ENCODE measurements at places on chromosomes 16 and 17.

- DNase-seq: peak; percentile 74
Observed at GRCh38 chr16:17404941-17405689, 65.6 kb downstream of the XYLT1 start.

GRCh38 chr17:81161972-81162371 lies 3.3 kb upstream of the PVALEF start:
- DNase-seq: no peak

- DNase-seq: no peak
Observed at GRCh38 chr16:17812771-17813170, 342.0 kb upstream of the XYLT1 start.

DNA sequence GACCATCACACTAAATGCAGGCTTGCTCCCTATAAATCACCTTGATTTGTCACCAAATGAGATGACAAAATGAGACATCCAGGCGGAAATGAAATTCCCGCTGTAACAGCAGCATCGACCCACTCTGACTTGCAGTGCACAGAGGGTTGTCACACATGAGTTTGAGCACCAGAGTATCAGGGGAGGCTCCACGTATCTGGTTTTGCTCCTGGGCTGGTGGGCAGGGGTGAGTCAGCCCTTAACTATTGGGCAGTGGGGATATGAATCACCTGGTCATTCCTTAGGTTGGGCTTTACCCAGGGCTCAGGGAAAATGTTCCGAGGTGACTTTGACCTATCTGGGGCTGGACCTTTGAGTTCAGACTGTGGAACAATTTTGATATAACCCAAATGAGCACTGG lies 245.2 kb upstream of the CCL2 start:
- DNase-seq: no peak

- no peak for DNase-seq
Observed at GRCh38 chr16:58339452-58339981, 44.7 kb upstream of the PRSS54 start.

DNA sequence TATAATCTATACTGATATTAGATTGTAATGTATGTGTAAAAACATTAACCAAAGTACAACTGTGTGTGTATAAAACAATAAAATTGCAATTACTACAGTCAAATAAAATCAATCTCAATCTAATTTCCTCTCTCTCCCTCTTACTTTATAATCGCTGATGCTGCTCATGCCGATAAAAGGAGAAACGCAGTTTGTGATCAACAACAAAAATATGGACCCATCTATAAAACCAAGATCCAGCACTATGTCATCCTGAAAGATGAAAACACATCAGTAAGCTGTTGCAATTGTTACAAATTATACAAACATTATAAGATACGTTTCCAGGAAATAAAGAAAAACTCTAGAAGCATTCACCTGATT lies 33.5 kb upstream of the ABCA6 start:
- DNase-seq: no peak

- DNase-seq: no peak
Observed at GRCh38 chr17:27481327-27481726, 25.1 kb downstream of the KSR1 start.

DNA sequence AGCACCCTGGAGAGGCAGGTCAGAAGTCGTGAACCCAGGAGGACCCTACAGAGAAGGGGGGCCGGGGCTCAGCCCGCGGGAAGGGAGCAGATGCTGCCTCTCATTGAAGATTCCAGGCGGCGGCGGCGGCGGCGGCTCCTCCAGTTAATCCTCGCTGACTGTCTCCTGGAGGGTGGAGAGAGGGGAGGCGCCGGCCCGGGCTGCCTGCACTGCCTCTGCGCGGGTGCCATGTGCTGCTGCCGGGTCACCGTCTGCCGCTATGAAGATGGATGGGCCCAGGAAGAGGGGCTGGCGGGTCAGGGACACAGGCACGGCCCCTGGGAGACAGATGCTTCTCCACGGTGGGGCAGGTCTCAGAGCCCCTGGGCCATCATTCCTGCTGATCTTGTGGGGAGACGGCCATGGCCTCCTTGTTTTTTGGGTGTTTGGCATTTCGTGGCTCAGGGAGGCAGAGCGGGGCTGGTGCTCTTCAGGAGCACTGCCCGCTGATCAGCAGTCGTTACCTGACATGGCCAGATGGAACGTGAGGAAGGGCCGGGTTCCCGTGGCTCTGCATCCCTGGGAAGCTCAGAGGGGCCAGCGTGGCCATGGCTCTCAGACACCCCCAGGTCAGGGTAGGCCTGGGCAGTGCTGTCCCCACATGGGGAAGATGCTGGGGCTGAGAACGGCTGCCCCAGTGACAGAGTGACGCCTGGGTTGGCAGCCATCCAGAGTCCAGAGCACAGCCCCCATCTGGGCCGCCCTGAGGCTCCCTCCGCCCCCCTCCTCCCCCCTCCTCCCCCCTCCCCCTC lies 36.1 kb downstream of the GINS2 start:
- peak; percentile 77 for DNase-seq

DNA sequence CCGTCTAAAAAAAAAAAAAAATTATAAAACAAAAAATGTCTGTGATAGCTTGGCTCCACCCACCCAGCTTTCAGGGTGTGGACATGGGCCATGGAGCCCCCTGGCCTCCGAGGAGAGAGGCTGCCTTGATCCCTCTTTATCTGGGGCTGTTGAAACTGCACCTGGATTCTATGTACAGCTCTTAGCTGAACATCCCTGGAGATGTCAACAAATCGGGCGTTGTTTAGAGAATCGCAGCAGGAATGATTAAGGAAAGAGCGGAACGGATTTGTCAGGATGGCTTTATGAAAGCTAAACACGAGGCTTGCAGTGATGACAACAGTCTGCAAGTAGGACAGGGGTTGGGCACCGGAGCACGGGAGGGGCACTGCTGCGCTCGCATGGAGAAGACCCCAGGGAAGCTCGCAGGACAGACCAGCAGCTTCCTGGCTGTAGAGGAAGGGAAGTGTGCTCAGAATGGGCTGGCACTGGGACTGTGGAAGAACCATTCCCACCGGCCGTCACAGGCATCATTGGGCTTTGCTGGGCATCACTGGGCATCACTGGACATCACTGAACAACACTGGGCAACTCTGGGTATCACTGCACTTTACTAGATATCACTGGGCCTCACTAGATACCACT lies 195.8 kb upstream of the FOXF1 start:
- no peak for DNase-seq

- DNase-seq: peak; percentile 39
Observed at GRCh38 chr17:35022536-35023063, 40.9 kb downstream of the RFFL start.

DNA sequence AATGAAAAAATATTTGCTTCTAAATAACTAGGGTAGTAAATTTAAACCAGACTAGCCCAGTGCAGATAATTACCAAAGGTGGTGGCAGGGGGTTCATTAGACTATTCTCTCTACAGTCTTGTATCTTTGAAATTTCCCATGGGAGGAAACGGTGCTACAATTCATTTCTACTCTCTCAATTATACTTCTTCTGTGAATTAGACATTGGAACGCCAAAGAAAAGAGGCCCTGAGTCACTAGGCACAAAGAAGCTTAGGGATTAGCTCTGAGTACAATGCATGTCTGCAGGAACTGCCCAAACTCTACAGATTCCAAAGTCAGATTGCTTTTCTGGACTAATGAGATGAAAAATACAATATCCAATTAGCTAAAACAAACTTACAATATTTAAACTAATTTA lies 30.7 kb upstream of the ARL6IP1 start:
- no peak for DNase-seq

DNA sequence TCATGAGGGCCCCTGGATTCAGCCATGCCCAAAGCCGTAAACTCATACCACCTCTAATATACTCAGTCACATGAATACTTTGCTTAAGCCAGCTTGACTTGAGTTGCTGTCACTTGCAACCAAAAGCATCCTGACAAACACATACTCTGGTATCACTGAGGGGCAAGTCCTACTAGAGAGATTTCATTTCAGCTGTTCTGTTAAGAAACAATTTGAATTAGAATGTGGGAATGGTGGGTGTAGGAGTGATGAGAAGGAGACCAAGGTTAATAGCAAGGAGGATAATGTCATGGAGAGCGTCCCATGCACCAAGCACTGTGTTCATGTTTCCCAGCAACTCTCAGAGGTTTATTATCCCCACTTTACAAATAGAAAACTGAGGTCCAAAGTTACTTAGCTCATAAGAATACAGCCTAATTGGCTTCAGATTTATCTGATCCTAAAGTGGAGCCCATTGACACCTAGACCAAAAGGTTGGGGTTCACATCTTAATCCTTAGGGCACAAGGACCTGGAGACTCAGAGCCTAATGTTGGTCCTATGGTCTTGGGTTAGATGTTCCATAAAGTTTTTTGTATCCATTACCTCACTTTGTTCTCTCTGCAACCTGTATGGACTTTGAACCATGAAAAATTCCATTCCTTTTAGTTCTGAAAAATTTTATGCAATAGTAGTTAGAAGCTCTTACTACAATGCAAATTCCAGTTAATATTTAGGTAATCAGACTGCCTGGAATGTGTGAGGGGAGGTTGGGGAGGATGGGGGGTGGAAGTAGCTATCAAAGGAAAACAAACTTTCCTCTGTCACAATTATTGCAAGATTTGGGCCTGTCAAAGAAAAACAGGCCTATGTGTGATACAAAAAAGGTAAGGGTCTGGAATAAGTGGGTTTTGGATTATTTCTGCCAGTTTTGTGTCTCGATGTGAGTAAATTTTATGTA lies 105.9 kb downstream of the IRX3 start:
- no peak for DNase-seq

- DNase-seq: no peak
Observed at GRCh38 chr16:65875381-65876055, 491.0 kb upstream of the CDH5 start.

- no peak for DNase-seq
Observed at GRCh38 chr17:82323514-82324234, 6.3 kb upstream of the CD7 start.

DNA sequence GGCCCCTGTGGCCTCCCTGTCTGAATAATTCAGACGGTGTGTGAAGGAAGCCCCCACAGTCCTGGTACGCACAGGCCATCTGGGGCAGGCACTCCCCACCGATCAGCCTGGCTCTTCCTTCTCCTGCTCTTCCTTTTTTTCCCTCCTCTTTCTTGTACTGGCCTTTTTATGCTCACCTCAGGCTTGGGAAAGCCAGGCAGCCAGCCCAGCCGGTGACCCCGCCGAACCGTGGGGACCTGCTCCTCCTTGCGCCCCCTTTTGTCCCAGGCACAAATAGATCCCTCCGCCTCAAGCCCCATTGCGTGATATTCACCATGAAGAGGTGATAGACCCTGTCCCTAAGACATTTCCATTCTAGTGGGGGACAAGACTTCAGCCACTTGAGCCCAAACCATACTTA lies 80.2 kb upstream of the BRD7 start:
- no peak for DNase-seq

GRCh38 chr17:1742371-1743087 lies at the start of gene SERPINF2:
Gene SERPINF2 (plus strand): TSS chr17:1742871. CDS start chr17:1744996, 2,125 bp downstream.
- DNase-seq: peak; percentile 39

DNA sequence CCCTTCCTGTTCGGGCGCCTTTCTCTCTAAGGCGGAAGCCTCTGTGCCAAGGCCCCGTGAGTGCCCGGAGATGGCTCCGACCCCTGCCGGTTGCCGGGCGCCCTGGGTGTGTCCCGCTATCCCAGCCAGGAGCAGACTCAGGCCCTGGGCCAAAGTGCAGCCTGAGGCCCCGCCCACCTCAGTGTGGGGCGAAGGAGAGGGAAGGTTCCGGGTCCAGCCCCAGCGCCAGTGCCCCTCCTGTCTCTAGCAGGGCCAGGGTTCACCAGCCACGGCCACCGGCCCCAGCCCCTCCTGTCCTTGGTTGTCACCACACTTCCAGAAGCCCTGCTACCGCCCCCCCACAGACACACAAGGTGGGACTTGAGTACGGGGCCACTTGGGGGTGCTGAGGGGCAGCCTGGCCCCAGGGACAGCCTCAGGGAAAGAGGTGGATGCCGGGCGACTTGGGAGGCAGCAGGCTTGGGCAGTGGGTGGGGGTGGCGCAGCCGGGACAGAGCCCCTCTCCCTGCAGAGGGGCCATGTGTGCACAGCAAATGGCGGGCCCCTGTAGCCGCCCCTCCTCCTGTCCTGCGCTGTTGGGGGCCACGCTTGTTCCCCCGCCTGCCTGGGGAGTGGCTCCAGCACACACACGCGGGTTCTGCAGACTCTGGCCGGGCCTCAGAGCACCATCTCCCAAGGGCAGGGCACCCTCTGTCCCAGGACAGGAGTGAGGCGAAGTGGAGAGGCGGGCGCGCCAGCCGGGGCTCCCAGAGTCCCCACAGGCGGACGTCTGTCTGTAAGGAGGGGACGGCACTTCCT lies 6.0 kb downstream of the C1QTNF8 start:
- DNase-seq: peak; percentile 71

DNA sequence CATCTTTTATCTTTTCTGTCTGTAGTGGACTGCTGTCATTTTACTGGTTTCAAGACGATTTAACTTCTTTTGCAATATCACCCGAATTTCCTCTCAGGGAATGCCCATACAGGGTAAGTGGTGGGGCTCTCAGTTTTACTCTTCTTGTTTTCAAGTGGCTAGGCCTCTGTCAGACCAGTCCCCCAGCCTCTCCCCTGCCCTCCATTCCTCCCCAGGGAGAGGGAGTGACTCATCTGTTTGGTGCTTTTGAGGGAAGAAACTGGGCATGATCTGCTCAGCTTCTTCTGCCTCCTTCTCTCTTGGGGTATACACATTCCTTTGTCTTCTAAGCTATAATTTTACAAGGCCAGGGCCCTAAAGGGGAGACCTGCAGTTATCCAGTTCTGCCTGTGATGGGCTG lies 332.0 kb downstream of the CBLN1 start:
- no peak for DNase-seq

DNA sequence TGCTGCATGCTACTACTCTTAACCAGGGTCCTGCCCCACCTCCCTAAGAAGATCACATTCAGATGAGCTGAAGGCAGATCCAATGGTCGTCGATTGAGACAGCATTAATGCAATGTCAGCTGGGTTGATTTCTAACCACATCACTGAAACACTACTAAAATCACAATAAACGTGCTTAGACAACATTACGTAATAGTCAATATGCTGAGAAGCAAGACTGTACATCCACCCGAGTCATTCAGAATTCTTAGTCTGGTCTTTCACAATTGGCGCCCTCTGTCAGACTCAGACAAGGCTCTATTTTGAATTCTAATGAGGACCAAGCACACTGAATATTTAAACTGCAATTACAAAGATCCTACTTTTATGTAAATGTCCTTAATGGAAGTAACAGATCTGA lies 205.2 kb downstream of the STX8 start:
- DNase-seq: no peak

GRCh38 chr16:24541233-24541933 lies 2.0 kb downstream of the RBBP6 start:
- no peak for DNase-seq

DNA sequence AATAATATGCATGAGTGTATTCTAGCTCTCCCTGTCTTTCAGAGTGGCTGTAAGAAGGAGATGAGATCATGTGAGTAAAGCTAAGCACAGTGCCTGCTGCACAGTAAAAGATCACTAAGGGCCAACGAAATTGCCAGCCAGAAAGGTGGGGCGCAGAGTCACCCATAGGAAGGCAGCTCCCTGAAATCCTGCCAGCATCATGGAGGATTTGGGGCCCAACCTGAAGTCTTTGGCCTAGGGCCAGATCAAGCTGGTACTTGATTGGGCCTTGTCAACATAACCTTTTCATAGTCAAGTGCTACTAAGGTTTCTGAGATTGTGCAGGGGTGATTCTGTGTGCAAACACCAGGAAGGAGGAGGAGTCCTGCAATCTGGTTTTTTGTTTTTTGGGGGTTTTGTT lies 16.5 kb downstream of the SCNN1B start:
- DNase-seq: no peak

- DNase-seq: no peak
Observed at GRCh38 chr17:46908068-46908737, 14.8 kb upstream of the GOSR2 start.

- no peak for DNase-seq
Observed at GRCh38 chr16:83200005-83200779, 573.4 kb downstream of the CDH13 start.

- DNase-seq: no peak
Observed at GRCh38 chr17:37475731-37476420, 13.8 kb upstream of the DUSP14 start.

GRCh38 chr16:50268352-50268751 lies 2.0 kb downstream of the ADCY7 start:
- DNase-seq: no peak

Data from ovary (tissue), 10 donors.